Activated gamma-delta T cell treated with anti-CD3 and anti-CD28 coated beads, Interleukin-2, amount 50 U/mL, for 16 hours (primary cell): ENCODE measurements at places on chromosomes 5 and 9.

- DNase-seq = no peak
These were observed 46.5 kb downstream of the GNA14 start for GRCh38 chr9:77601476-77602099.

DNA sequence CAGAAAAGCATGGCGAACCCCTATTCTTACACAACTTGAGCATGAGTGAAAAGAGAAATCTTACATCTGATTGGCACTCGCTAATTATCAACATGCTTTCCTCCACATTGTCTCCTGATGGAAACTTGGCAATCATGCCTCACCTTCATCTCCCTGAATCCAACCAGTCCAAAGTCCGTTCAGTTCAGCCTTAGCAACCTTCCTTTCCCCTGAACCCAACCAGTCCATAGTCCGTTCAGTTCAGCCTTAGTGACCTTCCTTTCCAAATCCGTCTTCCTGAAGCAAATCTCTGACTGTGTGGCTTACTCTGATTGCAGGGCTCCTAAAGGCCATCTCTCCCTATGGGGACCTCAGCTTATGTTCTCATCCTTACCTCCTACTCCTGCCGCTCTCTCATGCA lies 538.3 kb upstream of the CLINT1 start:
- DNase-seq = no peak

DNA sequence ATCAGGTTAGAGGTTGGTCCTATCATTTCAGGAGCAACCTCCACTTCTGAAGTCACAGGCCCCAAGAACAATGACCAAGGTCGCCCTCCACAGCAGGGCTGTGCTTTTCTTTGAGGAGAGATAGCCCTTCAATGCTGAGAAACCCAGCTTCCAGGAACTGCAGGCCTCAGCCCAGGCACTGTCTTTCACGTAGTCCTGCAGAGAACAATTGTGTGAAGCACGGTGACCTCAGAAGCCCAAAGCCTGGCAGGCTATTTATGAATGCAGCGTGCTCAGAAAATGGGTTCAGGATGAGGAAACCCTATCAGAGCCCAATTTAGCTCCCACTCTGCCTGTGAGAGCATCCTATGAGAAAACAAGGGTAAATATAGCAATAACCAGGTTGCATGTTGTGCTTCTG lies 388.3 kb downstream of the PLK2 start:
- DNase-seq = no peak

GRCh38 chr9:73446306-73446705 lies 294.6 kb downstream of the ANXA1 start:
- DNase-seq = no peak

DNA sequence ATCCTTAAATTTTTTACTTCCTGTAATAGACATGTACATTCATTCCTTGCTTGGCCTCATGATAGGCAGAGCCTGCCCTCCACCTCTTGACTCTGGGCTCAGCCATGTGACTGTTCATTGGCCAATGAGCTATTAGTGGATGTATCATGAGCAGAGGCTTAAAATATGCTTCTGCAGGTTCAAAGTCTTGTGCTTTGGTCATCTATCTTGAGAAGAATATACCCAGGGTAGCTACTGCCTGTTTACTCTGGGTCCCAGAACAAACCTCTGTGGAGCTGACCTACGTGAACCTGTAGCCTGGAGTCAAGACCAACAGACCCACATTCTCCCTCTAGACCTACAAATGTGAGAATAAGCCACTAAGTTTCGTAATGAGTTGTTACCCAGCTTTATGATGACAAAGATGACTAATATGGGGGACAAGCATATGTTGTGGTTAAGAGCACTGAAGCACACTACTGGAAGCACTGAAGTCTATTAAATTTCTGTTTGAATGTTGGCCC lies 244.4 kb downstream of the MAST4 start:
- DNase-seq = no peak

DNA sequence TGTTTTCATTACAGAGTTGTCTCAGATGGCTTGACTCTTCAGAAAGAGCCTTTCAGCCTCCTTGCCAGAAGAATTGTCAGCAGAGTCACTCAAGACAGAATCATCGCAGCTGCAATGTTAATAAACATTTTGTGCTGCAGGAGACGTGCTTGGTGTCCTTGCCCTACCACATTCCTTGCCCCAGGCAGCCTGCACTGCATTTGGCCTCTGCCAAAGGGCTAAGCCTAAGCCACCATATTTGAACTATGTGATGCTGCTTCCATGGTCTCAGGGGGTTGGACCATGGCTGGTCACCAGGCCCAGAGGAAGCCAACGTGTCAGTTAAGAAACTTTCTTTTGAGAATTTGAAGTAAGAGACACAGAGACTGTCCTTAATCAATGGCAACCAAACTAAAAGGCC lies 145.4 kb downstream of the ACTL7B start:
- no peak for DNase-seq

DNA sequence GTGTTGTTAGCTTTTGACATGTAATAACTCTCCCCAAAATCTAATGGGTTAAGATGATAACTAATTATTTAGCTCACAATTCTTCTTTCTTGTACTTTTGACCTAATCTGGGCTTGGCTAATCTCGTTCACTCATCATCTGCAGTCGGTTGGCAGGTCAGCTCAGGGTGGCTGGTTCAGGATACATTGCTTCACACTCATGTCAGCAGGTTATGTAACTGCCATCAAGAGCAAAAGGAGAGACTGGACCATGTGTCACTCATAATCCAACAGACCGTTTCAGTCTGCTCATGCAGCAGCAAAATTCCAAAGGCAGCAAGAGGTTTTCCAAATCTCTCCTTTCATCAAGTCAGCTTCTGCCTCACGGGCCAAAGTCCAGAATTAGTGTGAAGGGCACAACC lies 998.4 kb upstream of the CTNND2 start:
- no peak for DNase-seq

- no peak for DNase-seq
These were observed 548.3 kb upstream of the CDH18 start for GRCh38 chr5:20536341-20536740.

DNA sequence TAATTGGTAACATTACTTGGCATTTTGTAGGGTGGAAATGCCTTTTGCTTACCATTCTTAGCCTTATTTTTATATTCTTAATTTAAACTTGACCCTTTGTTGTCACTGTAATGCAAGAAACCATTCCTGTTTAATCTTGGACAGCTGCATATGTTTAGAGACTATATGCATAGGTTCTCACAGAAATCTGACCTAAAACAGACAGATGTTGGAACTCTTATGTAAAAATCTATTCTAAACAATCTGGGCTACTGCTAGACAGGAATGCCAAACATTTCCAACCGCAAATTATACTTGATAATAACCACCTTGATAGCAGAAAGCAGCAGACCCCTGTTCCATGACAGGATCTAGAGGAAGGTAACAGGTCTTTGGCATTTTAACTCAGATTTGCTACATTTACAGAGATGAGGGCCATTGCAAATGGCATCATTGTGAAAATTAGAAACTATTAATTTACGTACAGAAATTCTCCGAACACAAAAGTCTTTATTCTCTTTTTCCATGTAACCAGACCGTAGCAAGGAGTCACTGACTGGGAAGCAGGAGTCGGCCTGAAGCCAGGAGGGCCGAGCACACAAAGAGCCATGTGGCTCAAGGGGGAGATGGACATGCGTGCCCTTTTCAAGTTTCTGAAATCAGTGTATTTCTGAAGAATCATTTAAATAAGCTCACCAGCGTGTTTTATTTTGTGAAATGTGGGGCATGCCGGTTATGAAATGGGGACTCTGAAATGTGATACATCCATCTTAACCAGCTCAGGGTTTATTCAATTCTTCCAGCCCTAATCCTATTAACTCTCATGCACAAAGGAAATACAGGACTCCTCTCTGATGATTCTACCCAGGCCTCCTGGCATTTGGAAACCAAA lies 139.3 kb downstream of the AOPEP start:
- no peak for DNase-seq

- DNase-seq = no peak
These were observed 541.7 kb upstream of the TUSC1 start for GRCh38 chr9:26219961-26220360.

- no peak for DNase-seq
These were observed 13.6 kb downstream of the IRX1 start for GRCh38 chr5:3609120-3609681.

GRCh38 chr9:36987409-36987808 lies 46.7 kb downstream of the PAX5 start:
- no peak for DNase-seq

- no peak for DNase-seq
These were observed 1780.5 kb upstream of the CDH6 start for GRCh38 chr5:29412979-29413378.

GRCh38 chr9:125141251-125141650 lies 2.1 kb downstream of the SCAI start:
- DNase-seq = no peak

DNA sequence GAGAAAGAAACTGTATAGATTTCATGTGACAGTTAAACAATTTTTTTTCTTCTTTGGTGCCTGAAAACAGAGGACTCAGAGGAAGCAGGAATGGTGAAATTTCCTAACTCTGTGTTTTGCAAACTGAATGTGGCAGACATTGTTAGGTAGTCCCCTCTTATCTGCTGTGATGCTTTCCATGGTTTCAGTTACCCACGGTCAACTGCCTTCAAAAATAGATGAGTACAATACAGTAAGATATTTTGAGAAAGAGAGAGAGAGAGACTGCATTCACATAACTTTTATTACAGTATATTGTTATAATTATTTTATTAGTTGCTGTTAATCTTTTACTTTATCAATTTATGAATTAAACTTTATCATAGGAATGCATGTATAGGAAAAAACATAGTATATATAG lies 627.2 kb downstream of the CCDC171 start:
- no peak for DNase-seq

DNA sequence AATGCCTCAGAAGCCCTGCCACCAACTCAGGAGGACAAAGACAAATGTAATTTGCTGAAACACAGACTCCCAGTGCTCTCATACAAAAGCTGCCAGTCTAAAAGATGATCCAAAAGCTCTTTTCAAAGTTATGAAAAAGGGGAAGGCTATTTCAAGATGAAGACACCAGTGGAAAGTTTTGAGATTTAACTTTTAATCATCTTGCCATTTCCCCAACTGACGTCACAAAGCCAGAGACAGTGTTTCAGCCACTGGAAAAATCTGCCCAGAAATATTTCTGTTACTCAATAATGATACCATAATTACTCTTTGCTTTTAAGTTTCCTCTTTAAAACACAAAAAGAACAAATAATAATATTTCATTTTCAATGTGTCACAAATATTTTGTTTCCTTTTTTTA lies 20.9 kb downstream of the ENG start:
- DNase-seq = no peak

DNA sequence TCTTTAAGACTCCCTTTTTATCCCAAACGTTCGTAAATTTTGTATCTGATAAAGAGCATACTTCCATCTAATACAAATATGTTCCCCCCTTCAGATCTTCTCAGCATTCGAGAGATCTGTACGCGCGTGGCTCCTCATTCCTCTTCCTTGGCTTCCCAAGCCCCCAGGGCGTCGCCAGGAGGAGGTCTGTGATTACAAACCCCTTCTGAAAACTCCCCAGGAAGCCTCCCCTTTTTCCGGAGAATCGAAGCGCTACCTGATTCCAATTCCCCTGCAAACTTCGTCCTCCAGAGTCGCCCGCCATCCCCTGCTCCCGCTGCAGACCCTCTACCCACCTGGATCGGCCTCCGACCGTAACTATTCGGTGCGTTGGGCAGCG lies 19.9 kb downstream of the CDKN2A start:
- DNase-seq = no peak
